ENCODE measurements at places on chromosomes 3 and 15.

DNA sequence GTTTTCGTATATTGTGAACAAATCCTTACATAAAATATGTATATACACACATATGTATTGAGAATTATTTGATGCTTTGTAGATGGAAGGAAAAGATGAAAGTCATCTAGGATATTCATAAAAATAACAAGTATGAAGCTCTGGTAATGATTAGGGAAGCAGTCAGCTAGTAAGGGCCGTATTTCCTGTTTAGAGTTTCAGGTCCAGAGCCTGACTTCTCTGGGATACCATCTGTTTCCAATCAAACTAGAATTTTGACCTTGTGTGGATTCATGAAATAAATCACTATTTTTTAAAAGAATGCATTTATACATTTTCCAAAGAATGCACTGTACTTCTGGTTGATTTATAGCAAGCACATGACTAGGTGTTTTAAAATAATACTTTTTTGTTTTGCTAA lies 156.1 kb upstream of the CGNL1 start:
- DNase-seq: peak; percentile 72

DNA sequence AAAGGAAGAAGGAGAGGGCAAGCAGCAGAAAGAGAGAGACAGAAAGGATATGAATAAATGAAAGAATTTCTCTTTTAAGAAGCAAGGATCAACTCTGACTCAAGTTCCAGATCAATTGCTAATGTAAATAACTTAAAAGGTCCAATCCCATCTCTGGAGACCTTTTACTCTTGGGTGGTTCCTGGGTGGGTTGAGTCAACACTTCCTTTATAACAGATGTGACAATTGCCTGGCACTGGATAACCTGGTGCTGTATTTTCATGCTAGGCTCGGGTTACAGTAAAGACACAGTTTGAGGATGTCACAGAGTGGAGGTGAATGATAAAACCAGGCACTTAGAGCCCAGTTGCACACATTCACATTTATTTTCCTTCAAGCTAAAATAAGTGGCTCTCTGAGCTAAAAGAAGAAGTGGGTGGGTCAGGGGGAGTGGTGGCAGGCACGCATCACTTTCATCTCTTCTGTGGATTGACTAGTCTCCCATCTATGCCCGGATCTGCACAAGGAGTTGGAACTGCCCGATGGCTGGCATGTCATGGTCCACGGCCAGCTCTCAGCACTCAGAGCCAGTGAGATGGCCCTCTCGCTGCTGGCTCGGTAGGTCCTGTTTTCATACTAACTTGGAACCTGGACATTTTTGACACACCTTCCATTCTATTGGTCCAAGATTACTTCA lies 465.8 kb downstream of the FOXP1 start:
- DNase-seq: no peak

GRCh38 chr3:94009608-94010007 lies 18.8 kb downstream of the STX19 start:
- DNase-seq: no peak

GRCh38 chr3:31562525-31562924 lies 29.8 kb downstream of the STT3B start:
- no peak for DNase-seq

DNA sequence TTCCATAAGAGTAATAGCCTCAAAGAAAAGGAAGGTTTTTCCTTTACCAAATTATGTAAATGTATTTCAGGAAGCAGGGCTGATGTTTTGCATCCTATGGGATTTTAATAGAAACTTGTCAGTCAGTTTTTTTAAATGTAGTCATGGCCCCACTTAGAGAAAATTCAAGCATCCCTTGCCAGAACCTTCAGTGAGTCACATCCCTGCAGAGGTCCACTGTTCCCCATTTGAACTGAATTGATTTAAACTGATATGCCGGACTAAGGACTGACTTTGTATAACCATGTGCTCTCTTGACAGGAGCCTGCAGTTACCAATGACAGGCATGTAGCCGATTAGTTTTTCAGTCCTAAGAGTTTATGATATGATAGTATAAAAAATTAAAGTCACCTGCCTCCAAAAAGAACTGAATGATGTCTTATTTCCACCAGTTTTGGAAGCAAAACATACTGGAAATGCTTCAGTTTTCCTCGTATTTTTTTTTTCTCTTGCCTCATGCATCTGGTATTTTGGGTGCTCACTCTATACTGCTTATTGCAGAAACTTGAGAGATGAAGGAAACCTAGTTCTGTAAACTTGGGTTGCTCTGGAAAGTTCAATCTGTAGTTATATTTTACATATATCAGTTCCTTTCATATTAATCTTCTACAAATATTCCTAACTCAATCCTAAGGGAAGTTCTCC lies 30.7 kb downstream of the LRTM1 start:
- no peak for DNase-seq

DNA sequence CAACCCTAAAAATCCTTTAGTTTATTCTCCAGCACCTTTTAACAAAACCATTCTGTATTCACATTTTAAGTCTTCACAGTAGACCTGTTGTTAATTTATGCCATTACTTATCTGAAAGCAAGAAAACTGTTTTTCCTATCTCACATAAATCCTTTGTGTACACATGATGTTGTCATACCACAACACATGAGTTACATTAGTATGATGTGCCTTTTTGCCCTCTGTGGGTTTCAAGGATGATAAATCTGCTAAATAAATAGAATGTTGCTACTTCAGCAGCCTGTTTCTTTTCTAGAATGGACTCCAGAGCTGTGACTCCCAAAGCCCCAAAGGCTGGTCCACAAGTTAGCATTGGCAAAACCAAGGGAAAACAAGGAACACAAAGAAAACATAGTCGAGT lies 151.6 kb downstream of the SERPINI1 start:
- DNase-seq: no peak

DNA sequence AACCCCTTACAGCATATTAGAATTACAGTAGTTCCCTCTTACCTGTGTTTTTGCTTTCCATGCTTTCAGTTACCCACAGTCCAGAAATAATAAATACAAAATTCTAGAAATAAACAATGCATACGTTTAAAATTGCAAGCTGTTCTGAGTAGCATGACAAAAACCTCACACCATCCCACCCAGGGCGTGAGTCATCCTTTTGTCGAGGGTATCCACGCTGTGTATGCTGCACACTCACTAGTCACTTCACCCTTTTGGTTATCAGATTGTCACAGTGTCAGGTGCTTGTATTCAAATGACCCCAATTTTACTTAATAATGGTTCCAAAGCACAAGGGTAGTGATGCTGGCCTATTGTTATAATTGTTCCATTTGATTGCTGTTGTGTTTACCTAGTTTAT lies 72.5 kb upstream of the P3H2 start:
- DNase-seq: no peak

DNA sequence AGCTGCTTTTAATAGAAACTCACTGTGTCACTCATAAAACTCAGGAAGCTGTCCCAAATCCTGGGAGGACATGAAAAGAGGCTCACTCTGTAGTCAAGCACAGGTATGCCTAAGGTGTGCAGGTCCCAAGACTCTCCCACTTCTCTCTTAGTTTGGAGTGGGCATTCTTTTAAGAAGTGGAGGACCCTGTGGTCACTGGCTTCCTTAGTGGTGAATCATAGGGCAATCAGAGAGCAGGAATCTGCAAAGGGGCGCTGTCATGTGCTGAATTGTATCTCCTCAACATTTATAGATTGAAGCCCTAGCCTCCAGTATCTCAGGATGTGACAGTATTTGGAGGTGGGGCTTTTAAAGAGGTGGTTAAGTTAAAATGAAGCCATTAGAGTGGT lies 47.2 kb upstream of the ZBTB38 start:
- no peak for DNase-seq

- no peak for DNase-seq
Measured at GRCh38 chr3:154977666-154978065, 102.5 kb upstream of the MME start.

- DNase-seq: no peak
Measured at GRCh38 chr3:5004319-5005152, 25.3 kb downstream of the BHLHE40 start.
